ENCODE measurements at places on chromosomes 5 and 9. TPM values are rescaled to one million over a fixed set of nuclear protein-coding genes. Genes with fewer than 3 reads are reported as not detected.

GRCh38 chr5:115257981-115258380 lies 4.7 kb downstream of the PGGT1B start:
- H3K36me3 ChIP-seq = peaks cover 20% of the 10 kb centered on the region
- no peak for DNase-seq
- H3K27me3 ChIP-seq = no peaks in the 10 kb centered on the region
- no peak overlapping the region for H3K4me3 ChIP-seq
- H3K4me1 ChIP-seq = peaks cover 23% of the 10 kb centered on the region

DNA sequence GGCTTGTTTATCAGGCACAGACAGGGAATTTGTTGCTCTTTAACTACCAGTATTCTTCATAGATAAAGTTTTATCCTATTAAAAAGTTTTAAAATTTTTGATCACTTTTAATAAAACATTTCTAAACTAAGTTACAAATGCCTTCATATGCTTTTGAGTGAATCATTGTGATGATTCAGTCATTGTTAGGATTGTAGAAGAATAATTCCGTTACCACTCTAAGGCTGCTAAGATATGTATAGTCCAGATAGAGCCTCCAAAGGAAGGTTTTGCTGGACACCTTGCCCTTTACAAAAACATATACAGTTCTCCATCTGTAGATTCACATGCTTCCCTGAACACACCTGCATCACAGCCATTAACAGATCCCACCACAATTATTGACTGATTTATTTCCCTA lies 233.7 kb downstream of the SPOCK1 start:
- H3K36me3 ChIP-seq = no peaks in the 10 kb centered on the region
- H3K4me1 ChIP-seq = no peaks in the 10 kb centered on the region
- H3K27ac ChIP-seq = no peak overlapping the region
- peaks cover 2% of the 10 kb centered on the region for H3K27me3 ChIP-seq

- no peaks in the 10 kb centered on the region for H3K4me1 ChIP-seq
- H3K27me3 ChIP-seq = no peaks in the 10 kb centered on the region
- no peak overlapping the region for H3K4me3 ChIP-seq
- no peak overlapping the region for H3K27ac ChIP-seq
- H3K36me3 ChIP-seq = no peaks in the 10 kb centered on the region
- DNase-seq = no peak
These were observed 435.9 kb downstream of the BNC2 start for GRCh38 chr9:16434526-16434925.

GRCh38 chr5:107387526-107388140 lies 283.1 kb downstream of the EFNA5 start:
- peaks cover 30% of the 10 kb centered on the region for H3K4me1 ChIP-seq
- no peaks in the 10 kb centered on the region for H3K27me3 ChIP-seq
- DNase-seq = peak; percentile 25
- no peak overlapping the region for H3K27ac ChIP-seq
- H3K36me3 ChIP-seq = no peaks in the 10 kb centered on the region

DNA sequence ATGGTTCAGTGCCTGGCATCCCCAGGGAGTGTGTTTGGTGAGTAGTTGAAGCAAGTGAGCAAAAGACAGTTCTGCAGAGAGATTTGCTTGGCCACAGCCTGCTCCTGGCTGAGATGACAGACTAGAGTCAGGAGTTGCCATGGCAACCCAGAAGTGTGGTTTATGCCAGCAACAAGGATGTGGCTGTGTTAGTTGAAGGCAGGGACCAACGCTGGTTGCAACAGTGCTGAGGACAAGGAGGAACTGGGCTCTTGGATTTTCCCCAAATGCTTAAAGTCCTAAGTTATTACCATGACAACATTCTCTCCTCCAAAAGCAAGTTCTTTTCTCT lies 2.7 kb downstream of the NXNL2 start:
- H3K27me3 ChIP-seq = peaks cover 46% of the 10 kb centered on the region
- H3K36me3 ChIP-seq = no peaks in the 10 kb centered on the region
- peaks cover 30% of the 10 kb centered on the region for H3K4me1 ChIP-seq
- H3K4me3 ChIP-seq = no peak overlapping the region
- H3K27ac ChIP-seq = no peak overlapping the region

DNA sequence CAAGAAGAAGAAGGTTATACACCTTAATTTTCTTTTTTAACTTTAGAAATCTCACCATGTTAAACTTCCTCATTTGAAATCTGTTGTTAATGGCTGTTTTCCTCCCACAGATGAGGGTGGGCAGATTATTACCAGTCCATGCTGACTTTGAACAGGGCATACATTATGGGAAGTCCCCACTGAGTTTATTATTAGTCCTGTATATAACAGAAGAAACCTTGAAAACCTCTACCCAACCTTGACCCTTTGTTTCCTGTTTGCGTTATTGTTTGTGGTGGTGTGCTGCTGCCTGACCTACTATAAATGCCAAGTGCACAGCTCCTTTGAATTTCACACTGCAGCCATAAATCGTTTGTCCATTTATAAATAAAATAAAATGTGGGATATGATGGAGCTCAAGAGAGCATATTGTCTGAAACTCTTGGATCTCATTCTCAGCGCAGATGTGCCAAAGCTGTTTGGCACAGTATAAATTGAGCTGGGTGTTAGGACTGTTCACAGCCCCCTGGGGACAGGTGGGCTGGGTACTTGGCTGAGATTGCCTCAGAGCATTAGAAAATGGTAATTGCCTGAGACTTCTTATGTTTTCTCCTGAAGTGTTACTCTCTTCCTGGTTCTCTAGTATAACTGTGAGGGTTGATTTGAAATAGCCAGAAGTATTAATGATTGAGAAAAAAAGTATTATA lies 139.6 kb downstream of the SPATA31D1 start:
- no peaks in the 10 kb centered on the region for H3K27me3 ChIP-seq
- no peaks in the 10 kb centered on the region for H3K4me1 ChIP-seq
- no peak for DNase-seq
- no peak overlapping the region for H3K27ac ChIP-seq

DNA sequence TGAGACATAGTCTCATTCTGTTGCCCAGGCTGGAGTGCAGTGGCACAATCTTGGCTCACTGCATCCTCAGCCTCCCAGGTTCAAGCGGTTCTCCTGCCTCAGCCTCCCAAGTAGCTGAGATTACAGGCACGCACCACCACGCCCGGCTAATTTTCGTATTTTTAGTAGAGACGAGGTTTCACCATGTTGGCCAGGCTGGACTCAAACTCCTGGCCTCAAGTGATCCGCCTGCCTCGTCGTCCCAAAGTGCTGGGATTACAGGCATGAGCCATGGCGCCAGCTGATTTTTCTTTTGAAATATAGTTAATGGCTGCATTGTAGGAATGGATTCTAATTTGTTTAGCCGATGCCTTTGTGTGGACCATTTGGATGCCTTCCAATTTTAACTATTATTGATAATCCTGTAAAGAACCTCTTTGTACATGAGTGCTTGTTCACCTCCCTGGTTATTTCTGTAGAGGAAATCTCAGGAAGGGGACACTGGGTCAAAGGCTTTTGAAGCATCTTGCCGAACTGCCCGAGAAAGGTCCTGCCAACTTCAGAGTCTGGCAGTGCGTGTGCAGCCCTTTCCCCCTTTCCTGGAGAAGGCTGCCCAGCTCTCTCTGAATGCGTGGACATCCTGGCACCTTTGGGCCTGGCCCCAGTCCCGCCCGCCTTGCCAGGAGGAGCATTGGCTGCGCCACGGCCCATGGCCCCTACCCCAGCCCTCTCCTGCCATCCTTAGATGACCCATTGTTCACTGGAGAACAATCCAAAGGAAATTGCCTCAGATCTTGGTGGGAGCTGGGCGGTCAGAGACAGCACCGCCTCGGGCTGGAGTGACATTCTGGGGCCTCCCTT lies 8.9 kb upstream of the NUP214 start:
- no peak overlapping the region for H3K4me3 ChIP-seq
- DNase-seq = no peak
- H3K27ac ChIP-seq = no peak overlapping the region
- H3K4me1 ChIP-seq = peaks cover 4% of the 10 kb centered on the region
- no peaks in the 10 kb centered on the region for H3K36me3 ChIP-seq

FRMPD1 gene
- not detected for polyA plus RNA-seq

RIC1 gene
- 13.4 TPM for polyA plus RNA-seq

POU5F2 gene
- polyA plus RNA-seq = 0.04 TPM

SPATA31D4 gene
- polyA plus RNA-seq = not detected

RMRP gene
- 13.3 TPM for polyA plus RNA-seq

TMEM250 gene
- 30.9 TPM for polyA plus RNA-seq
